ENCODE measurements at places on chromosomes 16 and 17.
A peak's percentile ranks its signal among the peaks of the same experiment; 100 is the strongest.

GRCh38 chr17:81127133-81127455, 38.2 kb upstream of the PVALEF start:
- DNase-seq, result no peak

DNA sequence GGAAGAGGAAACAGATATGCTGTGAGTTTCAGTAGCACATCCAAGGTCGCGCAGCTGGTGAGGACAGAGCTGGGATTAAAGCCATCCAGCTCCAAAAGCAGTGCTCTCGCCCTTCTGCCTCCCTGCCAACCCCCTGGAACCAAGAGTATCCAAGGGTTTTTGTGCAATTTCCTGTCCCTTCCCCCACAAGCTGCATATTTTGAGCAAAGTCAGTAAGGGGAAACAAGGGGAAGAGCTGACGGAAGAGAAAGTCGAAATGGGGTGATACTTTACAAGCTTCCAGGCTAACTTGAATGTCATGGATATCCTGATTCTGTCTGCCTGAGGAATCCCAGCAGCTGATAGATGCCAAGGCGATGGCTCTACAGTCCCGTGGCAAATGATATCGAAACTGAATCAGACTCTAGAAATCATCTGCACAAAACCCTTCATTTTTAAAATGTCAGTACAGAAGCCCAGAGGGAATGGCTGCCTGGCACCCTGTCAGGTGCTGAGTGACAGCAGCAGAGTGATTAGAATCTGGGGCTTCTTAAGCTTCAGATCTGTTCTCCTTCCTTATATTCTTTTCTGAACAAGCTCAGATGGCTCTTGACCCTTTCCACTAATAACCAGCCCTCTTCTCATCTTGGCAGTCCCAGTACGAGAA, 42.9 kb upstream of the TEKT3 start:
- DNase-seq, result no peak

GRCh38 chr17:47804461-47804860, 17.1 kb downstream of the OSBPL7 start:
- DNase-seq, result no peak

DNA sequence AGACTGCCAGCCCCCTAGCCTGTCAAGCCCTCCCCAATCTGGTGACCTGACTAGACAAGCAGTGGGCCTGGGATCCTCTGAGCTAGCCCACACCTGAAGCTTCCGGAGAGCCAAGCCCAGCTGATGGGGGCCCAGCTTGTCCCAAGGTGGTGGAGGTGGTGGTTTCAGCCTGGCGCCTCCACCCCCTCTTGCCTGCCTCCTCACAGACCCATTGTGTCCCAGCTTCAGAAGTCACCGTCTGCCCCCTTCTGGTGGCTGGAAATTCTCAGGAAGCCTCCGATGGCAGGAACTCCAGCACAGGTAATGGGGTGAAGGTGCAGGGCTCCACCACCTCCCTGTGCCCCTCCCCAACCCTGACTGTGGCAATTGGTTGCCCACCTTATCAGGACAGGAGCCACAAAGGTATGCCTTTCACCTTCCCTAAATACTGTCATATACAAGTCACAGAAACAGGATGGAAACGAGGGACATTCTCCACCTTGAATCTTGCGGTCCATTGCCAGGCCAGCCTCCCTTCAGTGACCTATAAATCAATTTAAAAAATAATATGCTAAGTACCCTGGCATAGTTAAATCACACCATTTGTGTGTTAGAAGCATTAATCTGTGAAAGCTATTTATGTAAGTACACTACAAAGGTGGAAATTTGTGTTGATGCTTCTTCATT, 66.0 kb upstream of the ZNF423 start:
- DNase-seq, result peak; percentile 59

- DNase-seq, result peak; percentile 3
Measured at GRCh38 chr16:49620158-49620868, 235.6 kb downstream of the ZNF423 start.

DNA sequence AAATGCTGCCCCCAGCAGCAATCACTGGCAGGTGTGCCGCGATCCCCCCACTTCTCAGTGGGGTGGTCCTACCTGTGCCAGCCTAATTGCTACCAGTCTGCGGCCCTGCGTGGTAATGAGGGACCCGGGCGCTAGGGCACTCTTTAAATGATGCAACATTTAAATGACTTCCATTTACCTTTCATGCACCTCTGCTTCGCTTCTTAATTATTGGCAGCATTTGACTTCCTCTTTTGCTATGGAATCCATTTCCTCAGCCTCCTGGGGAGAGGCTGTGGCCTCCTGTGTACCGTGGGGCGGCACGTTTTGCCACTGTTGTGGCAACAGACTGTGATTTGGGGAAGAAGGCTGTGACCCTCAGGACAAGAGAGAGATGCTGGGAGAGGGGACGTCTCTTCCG, 86.1 kb downstream of the RPA1 start:
- DNase-seq, result no peak

- peak; percentile 12 for DNase-seq
Measured at GRCh38 chr16:66551788-66552285, 539 bp upstream of the CKLF start.

DNA sequence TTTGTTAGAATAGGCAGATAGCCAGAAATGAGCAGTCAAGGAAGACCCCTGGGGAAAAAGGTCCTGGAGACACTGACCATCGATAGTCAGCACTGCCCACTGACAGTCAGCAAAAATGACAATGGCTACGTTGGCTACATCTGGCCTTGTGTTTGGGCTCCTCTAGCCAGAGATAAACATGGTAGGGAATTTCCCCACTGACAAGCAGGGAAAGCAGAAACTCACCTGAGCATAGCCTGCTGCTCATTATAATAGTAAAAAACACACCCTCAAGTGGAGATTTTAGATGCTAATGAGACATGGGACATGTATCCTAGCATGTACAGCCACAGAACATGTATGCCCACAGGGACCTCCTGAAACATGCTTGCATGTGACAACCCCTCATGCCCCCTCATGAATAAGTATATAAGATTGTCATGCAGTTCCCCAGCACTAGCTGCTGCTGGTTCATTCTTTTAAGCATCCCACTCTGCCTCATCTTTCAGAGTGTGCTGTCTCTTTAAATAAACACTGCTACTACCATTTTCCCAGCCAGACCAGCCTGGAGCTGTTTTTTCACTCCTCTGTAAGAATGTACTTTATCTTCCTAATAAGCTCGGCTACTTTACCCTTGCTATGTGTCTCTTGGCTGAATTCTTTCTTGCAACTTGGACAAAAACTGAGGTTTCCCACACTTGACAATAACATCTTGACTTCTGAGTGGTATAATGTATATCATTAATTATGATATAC, 550.1 kb upstream of the CDH8 start:
- DNase-seq, result no peak

- no peak for DNase-seq
Measured at GRCh38 chr17:28216052-28216451, 102.9 kb upstream of the TMEM97 start.

DNA sequence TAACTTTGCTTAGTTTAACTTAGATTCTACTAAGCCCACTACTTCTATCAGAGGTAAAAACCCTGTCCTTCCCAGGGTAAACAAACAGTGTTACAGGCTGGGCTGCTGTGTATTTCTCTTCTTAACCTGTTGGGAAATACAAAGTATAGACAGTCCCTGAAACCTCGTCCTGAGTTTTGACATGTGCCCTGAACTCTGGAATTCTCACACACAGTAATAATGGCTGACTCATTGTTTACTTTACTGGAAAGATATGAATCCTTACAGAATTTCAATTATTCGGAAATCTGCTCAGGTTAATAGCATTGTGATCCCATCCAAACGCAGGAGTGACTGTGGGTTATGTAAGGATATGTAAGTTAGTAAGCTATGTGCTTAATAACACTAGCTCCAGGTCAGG, 199.1 kb downstream of the TMEM114 start:
- peak; percentile 17 for DNase-seq

DNA sequence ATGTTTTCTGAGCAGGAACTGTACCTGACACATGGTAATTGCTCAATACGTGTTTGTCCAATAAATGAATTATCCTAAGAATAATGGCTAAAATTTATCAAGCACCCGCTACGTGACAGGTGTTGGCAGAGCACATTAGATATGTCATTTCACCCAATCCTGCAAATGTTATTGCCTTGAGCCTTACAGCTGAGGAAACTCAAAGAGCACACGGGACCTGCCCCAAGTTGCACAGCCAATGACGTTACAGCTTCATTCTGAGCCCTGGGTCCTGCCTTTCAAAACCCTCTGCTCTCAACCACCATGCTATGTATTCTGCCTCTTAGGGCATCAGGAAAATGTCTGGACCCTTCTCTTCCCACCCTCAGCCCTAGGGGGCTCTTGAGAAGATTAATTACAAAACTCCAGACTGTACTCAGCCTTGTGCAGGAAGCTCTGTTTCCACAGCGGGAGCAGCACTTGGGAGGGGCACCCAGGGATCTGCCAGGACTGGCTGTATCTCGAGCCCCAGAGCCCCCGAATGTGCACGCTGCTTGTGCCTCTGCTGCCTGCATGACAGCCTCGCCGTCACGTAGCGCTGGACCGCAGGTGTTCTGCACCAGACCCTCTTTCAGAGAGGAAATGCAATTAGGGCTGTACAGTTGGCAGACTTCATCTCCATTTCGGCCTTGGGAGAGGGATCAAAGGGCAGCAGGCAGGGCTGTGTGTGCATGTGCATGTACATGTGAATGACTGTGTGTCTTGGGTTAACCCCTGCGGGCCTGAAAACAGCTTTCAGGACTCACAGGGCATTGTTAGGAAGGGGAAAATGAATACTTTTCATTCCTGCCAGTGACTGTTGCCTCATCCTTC, 71.6 kb downstream of the GPR139 start:
- DNase-seq, result no peak

- DNase-seq, result peak; percentile 79
Measured at GRCh38 chr17:7296189-7296861, 1.9 kb upstream of the YBX2 start.

- DNase-seq, result no peak
Measured at GRCh38 chr16:79363484-79363883, 237.1 kb downstream of the MAF start.

DNA sequence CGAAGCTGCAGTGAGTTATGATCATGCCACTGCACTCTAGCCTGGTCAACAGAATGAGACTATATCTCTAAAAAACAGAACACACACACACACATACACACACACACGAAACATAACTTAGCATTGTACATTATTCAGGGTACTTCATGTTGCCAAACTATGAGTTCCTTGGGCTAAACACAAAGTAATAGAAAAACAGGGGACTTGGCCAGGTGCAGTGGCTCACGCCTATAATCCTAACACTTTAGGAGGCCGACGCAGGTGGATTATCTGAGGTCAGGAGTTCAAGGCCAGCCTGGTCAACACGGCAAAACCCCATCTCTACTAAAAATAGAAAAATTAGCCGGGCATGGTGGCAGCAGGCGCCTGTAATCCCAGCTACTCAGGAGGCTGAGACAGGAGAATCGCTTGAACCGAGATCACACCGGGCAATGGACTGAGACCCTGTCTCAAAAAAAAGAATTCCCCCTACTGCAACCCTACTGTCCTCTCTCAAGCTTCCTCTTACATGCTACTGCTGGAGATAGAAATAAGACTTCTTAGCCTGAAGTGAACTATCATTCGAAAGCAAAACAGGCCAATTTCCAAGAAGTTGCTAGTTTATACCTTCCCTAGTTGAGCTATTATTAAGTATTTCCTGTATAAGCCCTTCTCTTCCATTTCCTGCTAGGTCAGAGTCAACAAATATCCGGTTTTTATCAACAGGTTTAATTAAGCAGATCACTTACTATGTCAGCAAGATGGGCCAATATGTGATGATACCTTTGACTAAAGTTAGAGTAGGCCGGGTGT, 7.2 kb downstream of the LSM12 start:
- DNase-seq, result no peak

DNA sequence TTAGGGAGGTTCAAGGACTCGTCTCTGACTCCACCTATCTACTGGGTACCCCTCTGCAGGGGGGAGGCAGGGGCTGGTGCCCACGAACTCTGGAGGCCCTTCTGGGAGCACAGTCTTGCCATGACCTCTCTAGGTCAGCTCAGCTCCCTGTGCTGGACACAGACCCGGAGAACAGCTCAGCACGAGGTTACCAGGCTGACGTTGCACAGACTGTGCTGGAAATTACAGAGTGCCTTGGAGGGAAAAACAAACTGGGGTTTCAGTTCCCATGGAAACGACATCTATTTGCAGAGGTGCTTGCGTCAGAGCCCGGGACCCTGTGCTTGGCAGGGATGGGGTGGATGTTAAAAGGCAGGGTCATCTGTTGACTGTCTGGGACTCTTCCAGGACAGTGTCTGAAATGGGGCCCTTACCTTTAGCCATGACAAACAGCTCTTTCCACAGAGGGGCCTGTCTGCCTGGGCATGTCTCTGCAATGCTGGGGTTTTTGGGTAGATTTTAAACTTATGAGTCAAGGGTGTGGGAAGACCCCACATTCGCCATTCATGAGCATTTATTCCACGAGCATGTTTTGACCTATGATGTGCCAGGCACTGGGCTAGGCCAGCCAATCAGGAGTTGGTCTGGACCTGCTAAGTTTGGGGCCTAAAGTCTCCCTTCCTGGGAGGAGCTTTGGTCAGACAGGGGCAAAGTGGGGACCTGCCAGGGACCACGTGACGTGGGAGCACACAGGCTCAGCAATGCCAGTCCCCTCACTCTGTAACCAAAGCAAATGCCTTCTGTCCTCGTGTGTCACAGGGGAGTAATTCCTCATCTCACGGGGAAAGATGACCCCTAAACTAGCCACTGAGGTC, 22.5 kb downstream of the CCR7 start:
- DNase-seq, result no peak

- DNase-seq, result peak; percentile 29
Measured at GRCh38 chr17:41793784-41794539, 7.5 kb upstream of the JUP start.

GRCh38 chr17:48609759-48610281, 997 bp downstream of the HOXB7 start:
- DNase-seq, result peak; percentile 73

DNA sequence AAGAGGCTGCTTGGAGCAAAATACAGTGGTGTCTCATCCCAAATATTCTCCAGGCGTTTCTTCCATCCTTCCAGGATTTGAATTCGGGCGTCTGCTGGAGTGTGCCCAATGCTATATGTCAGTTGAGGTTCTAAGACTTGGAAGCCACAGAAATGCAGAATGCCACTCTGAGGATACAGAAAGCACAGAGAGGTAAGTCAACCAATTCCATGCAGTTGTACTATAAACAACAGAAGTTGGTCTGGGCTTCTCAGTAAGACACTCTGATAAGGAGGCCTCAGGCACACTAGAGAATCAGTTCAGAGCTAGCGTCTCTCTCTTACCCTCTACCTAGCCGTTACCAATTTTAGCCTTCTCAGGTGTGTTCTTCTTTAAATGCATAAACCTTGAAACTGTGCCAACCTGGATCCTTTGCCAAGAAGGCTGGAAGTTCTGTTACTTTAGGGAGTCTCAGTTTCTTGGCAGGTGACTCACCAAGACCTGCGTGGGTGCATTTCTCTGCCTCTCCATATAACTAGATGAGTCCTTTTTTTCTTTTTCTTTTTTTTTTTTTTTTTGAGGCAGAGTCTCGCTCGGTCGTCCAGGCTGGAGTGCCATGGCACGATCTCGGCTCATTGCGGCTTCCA, 15.1 kb downstream of the NQO1 start:
- peak; percentile 46 for DNase-seq

DNA sequence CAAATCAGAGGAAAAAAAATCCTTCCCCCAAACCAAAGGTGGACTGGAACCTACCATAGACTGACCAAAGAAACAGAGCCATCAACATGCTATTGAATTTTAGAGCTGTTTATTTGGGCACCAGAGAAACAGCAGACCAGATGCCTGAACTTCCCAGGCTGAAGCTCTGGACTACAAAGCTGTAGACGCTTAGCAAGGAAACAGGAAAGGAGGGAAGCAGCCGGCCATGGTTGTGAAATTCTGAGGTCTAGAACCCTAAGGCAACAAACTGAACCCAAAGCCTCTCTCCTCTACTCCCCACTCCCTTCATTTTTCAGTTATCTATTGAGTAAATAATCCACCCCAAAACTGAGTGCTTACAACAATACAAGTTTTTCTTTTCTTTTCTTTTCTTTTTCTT, 45.4 kb upstream of the MEIOC start:
- DNase-seq, result no peak
